ENCODE measurements at places on chromosomes 3 and 15. TPM values are rescaled to one million over a fixed set of nuclear protein-coding genes. Genes with fewer than 3 reads are reported as not detected.

The CASR gene
- not detected for total RNA-seq

The SFMBT1 gene
- total RNA-seq, result 24.4 TPM

- H3K4me1 ChIP-seq, result no peaks in the 10 kb centered on the region
- no peaks in the 10 kb centered on the region for H3K27me3 ChIP-seq
- no peak for DNase-seq
- no peak overlapping the region for H3K27ac ChIP-seq
- H3K36me3 ChIP-seq, result no peaks in the 10 kb centered on the region
These were observed 124.4 kb downstream of the DIPK2A start for GRCh38 chr3:144096016-144096415.

- H3K36me3 ChIP-seq, result 0 out of 2 replicates have a peak, but pooled peaks cover 2% of the 10 kb centered on the region
- H3K27ac ChIP-seq, result no peak overlapping the region
- H3K4me3 ChIP-seq, result no peak overlapping the region
These were observed 14.1 kb upstream of the RPS17 start for GRCh38 chr15:82554351-82554750.

GRCh38 chr15:62437753-62438152, 272.7 kb upstream of the C2CD4B start:
- no peaks in the 10 kb centered on the region for H3K36me3 ChIP-seq
- DNase-seq, result no peak
- H3K4me1 ChIP-seq, result no peaks in the 10 kb centered on the region
- no peak overlapping the region for H3K4me3 ChIP-seq
- H3K27me3 ChIP-seq, result no peaks in the 10 kb centered on the region
- no peak overlapping the region for H3K27ac ChIP-seq

GRCh38 chr15:80434926-80435720, 30.9 kb downstream of the ARNT2 start:
- no peak overlapping the region for H3K27ac ChIP-seq
- DNase-seq, result no peak
- H3K4me3 ChIP-seq, result no peak overlapping the region

GRCh38 chr15:23753248-23753647, 66.1 kb upstream of the NDN start:
- no peaks in the 10 kb centered on the region for H3K4me1 ChIP-seq
- no peak overlapping the region for H3K27ac ChIP-seq
- no peaks in the 10 kb centered on the region for H3K36me3 ChIP-seq
- H3K4me3 ChIP-seq, result no peak overlapping the region
- DNase-seq, result no peak

DNA sequence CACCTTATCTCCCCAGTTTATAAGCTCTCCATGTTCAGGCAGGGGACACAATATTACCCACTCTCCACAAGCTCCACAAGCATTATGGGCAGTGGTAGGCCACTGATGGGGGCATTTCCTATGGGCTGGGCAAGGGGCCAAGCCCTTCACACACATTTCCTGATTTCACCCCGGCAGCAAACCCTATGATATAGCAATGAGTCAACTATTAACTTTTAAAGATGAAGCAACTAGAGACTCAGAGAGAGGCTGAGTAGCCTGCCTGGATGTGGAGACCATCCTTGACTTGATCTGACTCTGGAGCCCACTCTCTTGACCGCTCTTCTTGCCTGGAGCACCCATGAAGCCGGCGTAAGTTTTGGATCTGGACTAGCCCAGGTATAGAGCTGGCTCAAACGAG, 27.4 kb downstream of the FOXL2NB start:
- no peak overlapping the region for H3K4me3 ChIP-seq
- H3K36me3 ChIP-seq, result no peaks in the 10 kb centered on the region
- no peaks in the 10 kb centered on the region for H3K27me3 ChIP-seq
- no peak overlapping the region for H3K27ac ChIP-seq
